ENCODE measurements at places on chromosomes 5 and 9.

GRCh38 chr9:69252436-69252835 is 72.6 kb upstream of the ENTREP1 start:
- DNase-seq = no peak

- no peak for DNase-seq
Observed at GRCh38 chr9:91056917-91057316, 255.3 kb downstream of the SYK start.

DNA sequence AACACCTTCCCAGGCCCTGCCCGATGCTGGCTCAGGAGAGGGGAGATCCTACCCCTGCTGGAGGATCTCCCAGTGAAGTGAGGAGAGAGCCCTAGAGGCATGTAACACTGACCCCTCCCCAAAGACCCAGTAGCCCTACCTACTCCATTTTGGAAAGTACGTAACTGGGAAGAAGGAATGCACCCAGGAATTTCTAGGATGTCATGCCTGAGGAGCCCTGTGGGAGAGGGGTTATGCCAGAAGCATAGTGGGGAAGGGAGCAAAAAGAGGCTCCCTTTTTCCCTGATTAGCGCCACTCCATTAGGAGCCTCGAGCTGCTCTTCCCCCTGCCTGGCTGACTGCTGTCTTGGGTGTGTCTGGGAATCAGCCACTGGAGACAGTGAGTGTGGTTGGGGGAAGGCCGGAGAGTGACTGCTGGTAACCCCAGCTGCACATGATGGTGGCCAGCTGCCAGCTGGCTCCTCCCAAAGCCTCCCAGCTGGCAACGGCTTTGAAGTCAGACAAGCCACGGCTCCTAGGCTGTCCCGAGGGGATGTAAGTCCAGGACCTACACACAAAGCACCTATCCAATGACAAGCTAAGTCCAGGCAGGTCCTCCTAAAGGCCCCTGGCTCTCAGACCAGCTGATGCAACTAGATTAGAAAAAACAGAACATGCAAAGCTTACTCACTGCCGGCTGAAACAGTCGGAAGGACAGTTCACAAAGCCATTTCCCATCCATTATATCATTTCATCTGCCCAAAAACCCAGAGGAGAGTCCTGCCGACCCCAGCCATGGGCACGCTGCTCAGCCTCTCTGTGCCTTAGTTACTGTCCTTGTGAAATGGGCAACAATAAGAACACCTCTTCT is 136.5 kb upstream of the ABCA1 start:
- DNase-seq = peak; percentile 62

DNA sequence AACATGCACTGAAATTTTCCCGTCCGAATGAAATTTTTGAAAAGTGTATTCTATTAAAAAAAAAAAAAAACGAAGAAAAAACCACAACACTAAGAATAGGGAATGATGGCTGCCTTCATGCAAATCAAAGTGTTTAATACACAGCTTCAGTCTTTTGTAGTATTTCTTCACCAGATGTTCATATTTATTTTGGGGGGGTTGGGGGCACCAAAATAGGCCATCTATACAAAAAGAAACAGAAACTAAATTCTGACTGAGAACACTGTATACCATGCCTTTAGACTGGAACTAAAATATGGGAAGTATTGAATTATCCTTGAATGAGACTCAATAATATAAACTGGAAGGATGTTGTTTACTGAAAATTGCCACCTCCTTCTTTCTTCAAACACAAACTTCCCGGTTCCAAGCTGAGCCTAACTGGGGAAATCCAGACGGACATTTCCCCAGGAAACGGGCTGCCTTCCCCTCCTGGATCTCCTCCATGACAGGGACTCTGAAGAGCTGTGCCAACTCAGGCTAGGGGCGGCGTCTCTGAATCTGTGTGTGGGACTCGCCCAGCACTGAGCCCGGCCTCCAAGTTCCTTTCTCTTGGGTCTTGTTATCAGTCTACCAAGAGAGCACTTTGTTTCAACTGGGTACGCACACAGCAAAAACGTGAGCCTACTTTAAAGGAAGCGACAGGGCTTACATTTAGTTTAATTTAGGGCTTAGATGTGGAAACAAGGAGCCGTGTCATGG is 511.3 kb upstream of the ADAMTS16 start:
- DNase-seq = no peak

GRCh38 chr9:33210006-33210715 is 29.8 kb upstream of the SPINK4 start:
- DNase-seq = no peak

DNA sequence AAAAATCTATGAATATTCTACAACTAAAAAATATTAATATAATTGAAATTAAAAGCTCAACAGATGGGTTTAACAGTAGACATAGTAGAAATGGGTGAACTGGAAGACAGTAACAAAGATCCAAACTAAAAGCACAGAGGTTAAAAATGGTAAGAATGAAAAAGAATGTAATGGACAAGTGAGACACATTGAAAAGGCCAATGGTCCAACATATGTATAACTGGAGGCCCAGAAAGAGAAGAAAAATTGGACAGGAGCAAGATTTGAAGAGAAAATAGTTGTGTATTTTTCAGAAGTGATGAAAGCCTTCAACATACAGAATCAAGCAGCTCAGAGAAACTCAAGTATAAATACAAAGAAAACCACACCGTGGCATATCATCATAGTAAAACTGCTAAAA is 58.6 kb downstream of the PCDHGC5 start:
- DNase-seq = no peak

DNA sequence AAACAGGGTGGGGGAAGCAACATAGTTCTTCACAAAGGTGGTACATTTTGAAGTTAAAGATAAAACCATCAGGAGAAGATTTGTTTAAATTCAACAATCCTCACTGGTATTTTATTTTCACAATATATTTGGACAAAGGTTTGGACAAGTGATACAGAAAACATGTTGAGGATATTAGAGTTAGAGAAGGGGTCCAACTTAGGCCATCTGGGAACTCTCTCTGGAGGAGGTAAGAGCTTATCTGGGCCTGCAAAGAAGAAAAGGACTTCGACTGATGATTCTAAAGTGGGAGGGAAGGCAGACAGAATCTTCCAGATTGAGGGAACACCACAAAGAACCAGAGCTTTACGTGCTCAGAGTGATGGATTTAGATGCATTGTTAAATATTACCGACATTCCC is 58.5 kb downstream of the SGCD start:
- no peak for DNase-seq

DNA sequence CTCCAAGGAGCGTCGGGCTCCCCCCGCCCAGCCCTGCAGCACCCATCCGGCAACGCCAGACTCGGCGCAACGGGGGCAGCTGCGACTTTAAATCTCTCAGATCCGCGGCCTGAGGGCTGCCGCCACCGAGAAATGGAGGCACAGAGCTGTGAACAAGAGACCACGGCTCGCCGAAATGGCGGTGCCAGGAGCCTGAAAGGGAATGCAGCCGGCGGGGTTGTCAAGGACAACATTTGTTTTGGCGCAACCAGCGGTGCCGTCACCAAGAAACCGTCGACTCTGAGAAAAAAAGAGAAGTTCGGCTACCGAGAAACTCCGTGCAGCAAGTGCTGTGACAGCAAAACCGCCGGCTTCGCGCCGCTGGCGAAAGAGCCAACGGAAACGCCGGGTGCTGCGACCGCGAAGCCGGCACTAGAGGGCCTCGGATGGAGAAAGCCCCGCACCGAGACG is 2.1 kb upstream of the ANXA2R start:
- no peak for DNase-seq

- DNase-seq = peak; percentile 95
Observed at GRCh38 chr5:139637438-139638089, 10.6 kb upstream of the CXXC5 start.

DNA sequence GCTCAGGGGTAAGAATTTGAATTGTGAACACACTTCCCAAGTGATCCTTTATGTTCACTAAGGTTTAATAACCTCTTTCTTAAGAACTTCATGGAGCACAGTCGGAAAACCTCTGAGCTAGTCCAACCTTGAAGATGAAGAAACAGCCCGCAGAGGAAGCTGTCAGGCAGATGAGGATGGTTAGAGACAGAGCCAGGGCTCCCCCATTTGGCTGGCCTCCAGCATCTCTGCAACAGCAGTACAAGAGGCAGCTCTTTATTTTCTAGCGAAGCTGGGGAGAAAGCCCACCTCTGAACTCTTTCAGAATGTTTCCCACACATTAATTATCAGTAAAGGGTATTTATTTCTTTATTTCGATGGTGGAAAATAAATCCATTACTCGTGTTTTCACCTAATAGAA is 350.8 kb downstream of the DMRT2 start:
- DNase-seq = no peak

DNA sequence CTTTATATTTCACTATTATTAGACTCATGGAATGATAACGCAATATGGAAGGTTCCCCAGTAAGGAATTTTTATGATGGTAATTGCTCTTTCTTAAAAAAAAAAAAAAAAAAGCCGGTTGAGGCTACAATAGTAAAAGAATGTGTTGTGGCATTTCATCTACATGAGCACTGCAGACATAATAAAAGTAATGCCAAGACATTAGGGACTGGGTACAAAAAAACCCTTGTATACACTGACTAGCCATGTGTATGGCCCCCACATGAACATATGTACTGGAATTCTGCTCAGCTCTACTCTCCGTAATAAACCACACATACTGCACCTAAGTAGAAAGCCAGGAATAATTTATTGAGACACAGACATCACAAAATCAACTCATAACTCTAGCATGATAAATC is 218.4 kb downstream of the ADAMTS6 start:
- no peak for DNase-seq

DNA sequence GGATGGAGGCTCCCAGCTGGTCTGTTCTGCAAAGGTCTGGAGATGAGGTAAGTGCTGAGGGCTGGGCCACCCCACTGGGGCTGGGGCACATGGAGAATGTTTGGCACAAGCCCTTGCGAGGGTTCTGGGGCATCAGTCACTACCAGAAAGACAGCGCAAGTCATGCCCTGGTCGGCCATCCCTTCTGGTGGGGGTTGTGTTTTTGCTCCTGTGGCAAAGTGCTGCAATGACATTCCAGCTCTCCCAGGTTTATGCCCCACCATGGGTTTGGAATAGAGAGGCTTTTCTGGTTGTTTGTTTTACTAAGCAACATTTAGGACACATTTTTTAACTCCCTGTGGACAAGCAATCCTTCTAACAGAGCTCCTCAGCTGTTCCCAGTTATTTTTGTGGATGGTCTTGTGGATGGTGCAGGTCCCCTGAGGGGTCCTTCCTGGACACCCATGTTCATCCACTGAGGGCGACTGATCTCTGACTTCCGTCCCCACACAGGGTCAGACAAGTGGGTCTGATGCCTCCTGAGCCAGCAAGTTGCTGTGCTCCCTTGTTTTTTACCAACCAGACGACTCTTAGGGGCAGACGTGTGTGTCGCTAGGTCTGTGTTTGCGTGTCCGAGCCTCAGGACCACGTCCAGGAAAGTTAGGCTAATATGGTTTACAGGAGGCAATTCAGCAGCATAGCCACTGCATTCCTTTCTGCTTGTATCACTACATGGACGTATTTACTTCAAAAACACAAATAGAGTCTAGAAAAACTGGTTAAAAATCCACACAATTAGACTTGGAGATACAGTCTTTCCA is 64.9 kb upstream of the ECM2 start:
- no peak for DNase-seq

GRCh38 chr5:95027151-95027721 is 257.7 kb downstream of the MCTP1 start:
- no peak for DNase-seq

DNA sequence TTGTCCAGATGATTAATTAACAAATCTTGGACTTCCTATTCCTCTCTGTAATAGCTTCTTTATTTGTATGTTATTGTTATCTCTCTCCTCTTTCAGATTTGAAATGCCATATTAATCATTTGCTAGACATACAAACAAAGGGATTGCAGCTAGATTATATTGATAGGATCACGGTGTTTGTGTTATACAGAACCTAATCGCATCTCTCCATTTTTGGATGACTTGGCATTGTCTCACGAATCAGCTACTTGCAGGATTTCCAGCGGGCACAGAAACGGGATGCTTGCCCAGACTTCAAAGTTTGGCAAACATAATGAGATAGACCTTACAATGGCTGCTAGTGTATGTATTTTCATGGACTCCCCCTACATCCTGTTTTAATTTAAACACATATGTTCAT is 368.1 kb downstream of the TLE4 start:
- DNase-seq = no peak

DNA sequence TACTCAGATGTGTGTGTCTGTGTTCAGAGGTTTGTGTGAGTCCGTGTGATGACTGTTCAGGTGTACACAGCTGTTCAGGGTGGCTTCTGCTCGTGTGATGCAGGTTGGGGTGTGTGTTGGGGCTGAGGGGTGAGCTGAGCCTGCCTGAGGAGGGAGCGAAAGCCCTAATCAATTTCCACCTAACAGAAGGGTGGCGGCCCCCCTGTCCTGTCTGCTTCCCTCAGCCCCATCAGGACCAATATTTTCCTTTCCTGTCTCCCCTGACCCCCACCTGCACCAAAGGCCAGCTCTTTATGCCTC is 30.2 kb downstream of the LHX2 start:
- no peak for DNase-seq

- no peak for DNase-seq
Observed at GRCh38 chr9:99736291-99736690, 85.4 kb upstream of the NR4A3 start.

- DNase-seq = no peak
Observed at GRCh38 chr5:127419683-127420257, 97.7 kb upstream of the PRRC1 start.

GRCh38 chr5:886716-887325 is 5.8 kb downstream of the BRD9 start:
- no peak for DNase-seq

DNA sequence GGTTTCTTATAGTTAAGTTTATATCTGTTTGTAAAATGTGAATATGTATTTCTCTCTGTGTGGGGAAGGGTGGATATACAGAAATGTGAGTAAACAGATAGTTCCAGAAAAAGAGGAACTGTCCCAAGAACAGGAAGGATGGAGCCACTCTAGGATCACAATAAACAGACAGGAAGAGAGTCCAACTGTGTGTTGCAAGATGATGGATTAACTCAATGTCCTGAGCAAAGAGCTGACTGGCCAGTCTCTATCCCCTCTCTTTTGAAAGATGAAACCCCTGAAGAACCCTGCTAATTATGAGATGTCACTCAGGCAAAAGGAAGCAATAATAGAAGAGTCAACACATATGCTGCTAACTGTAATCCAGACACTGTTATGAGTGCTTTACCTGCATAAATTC is 202.7 kb downstream of the SEMA6A start:
- DNase-seq = no peak

DNA sequence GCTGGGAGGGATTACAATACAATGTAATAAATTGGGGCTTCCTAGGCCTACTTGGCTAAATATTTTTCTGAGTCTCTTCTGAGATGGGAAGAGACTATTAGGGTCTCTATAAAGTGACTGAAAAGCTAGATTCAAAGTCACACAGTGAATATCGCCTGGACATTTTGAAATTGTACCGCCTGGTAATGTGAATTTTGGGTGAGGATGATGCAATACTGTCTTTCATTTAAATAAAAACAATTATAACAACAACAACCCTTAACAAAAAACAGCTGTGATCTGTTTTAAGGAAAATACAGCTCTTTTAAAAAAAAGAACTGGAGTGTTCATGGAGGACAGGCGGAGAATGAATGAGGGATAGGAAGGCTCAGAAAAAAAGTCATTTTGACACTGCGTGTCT is 615.0 kb downstream of the RAB3C start:
- no peak for DNase-seq
